ENCODE measurements at places on chromosomes 3 and 15.

GRCh38 chr3:124765197-124765840 is 35.1 kb downstream of the UMPS start:
- no peak for DNase-seq

DNA sequence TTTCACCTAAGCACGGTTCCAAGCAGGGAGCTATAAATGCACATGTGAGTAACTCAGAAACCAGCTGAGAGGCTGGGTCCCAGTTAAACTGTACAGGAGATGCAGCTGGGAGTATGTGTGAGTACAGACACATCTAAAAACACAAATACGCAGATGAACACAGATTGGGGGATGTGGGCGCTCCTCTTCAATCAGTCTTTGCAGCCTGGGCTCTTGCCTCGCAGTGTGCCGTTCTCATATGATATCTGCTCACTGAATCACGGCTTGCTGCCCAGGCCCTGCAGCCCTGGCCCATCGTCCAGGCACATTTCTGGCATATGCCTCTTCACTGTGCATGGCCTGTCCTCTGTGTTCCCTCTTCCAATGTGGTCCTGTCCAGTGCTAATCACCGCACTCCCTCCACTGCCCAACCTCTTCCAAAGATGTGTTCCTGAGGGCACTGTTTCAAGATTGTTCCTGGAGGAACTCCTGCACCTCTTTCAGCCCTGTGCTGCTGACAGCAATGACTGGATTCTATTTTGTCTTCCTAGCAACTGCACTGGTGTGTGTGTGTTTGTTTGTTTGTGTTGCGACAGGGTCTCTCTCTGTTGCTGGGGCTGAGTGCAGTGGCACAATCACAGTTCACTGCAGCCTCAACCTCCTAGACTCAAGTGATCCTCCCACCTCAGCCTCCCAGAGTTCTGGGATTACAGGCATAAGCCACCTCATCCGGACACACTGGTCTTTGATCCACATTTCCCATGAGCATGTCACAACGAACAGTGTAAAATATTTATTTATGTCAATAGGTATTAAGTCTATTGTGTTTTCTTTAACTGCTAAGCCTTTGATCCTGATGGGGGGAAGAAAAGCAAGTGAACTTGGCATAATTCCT is 17.0 kb downstream of the CA12 start:
- no peak for DNase-seq

GRCh38 chr15:89429986-89430385 is 66.4 kb downstream of the RHCG start:
- DNase-seq, result no peak

DNA sequence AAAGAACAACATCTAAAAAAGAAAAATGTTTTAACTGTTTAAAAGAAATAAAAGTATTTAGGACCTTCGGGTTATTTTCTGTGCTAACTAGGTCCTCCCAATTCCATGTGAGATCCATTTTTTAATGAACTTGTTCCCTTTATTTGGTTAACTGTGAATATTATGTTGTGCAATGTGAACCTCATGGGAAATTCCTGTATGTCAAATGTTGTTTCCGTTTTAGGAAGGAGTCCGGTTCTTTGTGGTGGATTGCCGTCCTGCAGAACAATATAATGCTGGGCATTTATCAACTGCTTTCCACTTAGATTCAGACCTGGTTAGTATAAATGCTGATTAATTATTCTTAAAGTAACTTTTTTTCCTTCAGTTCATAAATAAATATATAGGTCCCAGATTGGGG is 35.5 kb upstream of the NIT2 start:
- DNase-seq, result no peak

GRCh38 chr3:13318626-13319470 is 101.3 kb downstream of the NUP210 start:
- DNase-seq, result no peak

- DNase-seq, result no peak
These were observed 258.2 kb downstream of the EDEM1 start for GRCh38 chr3:5445676-5446201.

DNA sequence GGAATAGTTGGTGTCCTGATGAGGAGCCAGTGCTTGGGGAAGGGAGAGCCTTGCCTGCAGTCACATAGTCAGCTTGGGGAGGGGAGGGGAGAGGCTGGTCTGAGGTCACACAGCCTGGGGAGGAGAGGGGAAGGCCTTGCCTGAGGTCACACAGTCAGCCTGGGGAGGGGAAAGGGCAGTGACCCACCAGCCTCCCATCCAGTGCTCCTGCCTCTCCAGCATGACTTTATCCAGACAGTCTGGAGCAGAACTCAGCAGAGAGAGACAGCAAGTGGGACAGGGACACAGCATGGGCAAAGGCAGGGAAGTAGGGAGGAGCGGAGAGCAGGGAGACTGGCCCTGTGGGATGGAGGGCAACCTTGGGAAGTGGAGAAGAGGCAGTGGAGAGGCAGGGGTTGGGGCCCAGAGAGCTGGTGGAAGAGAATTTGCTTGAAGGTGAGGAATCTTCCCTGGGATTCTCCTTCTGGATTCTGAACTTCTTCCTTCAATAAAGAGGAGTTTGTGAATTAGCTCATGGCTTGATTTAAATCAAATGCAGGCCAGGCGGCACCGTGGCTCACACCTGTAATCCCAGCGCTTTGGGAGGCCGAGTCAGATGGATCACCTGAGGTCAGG is 64.5 kb downstream of the CORO2B start:
- DNase-seq, result no peak

DNA sequence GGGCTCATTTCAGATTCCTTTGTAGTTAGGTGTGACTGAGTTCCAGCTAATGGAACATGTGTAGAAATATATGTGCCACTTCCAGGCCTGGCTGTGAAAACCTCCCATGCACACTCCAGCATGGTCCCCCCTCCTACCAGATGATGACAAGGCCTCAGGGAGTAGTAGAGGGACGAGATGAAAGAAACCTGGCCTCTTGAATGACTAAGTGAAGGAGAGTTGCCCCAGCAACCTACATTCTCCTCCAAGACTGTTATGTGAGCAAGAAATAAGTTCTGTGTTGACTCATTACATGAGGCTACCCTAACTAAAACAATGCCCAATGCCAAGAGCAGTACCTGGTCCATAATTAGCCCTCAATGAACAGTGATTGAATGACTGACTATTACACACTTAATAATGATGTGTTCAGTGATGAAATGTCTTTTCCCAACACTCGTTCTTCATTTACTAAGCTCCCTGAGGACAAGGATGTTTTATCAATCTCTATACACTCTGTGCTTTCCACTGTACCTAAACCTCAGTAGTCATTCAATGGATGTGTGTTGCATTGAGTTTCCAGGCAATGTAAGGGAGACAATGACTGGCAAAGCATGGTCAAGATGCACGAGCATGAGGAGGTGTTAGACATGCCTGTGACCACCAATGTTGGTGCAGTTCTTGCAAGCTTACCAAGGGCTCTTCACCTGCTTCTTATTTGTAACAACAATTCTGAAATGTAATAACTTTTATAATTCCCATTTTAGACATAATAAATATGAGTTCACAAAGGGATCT is 62.0 kb upstream of the BCL6 start:
- no peak for DNase-seq

DNA sequence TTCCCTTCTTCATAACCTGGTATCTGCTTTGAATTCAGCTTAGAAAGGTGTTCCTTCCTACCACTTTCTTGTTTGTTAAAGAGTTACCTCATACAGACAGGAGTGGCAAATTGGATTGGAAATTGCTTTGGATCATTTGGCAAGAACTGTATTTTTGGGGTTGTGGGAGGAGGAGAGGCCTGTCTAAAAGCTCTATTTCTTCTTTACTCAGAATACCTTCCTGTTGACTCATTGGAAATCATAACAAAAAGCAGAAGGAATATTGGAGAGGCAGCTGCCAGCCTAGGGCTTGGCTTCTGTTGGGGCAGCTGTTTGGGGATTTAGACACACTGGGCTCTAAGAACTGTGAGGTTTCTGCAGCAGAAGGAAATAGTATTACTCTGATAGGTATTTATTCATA is 14.2 kb downstream of the IQGAP1 start:
- no peak for DNase-seq

DNA sequence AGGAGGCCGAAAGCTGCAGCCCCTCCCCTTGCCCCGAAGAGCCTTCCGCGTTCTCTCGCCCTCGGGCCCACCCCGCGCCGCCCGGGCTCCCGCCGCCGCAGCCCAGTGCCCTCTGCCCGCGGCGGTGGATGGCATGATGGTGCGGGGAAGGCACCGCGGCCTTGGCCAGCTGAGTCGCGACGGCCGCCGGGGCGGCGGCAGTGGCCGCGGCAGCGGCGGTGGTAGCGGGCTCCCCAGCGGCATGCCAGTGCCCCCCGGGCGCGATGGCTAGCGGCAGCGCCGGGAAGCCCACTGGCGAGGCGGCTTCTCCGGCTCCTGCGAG is 1.2 kb downstream of the TLNRD1 start:
- peak; percentile 15 for DNase-seq

DNA sequence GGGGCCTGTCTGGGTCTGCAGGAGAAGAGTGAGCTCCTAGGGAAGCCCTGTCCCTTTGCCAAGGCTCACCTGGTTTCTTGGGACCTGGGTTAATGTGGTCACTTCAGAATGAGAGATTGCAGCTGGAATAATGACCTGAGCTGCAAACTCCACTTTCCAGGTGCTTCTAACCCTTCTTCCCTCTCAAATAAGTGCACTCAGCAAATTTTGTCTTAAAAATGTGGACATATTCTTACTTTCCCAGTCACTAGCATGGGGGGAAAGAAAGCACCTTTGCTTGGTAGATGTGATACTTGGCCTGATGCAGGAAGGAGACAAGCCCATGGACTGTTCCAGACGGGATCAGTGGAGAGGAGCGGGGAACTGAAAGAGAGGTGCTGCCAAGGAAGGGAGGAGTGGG is 38.9 kb upstream of the CDCP1 start:
- no peak for DNase-seq

DNA sequence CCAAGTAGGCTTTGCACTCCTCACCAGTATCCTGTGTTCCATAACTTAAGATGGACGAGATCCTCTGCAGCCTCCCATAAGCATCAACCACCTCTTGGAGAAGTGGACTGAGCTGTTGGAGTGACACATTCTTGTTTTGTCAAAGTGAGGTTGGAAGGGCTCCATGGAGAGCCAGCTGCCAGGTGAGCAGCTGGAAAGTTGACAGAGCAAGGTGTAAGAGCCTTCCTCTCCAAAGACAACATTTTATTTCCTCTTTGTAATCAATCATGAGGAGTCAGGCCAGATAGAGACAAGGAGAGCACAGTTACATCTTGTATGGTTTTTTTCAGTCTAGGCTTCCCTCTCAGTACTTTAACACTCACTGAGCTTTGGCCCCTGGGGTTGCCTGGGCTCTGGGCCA is 5.1 kb downstream of the ABI3BP start:
- no peak for DNase-seq

GRCh38 chr3:177807150-177807875 is 610.0 kb upstream of the TBL1XR1 start:
- no peak for DNase-seq

GRCh38 chr15:101499863-101500713 is 10.6 kb upstream of the PCSK6 start:
- DNase-seq, result no peak

GRCh38 chr3:49617390-49618013 is 56.6 kb upstream of the APEH start:
- no peak for DNase-seq

DNA sequence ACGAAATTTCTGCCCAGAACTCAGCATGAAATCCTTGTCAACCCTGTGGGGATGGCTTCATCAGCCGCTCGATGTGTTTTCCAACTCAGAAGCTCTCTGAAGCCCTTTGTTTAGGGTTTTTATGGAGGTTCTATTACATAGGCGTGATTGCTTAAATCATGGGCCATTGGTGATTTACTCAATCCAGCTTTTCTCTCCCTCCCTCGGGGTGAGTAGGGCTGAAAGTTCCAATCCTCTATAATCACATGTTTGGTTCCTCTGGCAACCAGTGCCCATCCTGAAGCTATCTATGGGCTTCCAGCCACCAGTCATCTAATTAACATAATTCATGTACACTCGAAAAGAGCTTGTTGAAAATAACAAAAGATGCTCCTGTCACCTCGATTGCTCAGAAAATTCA is 51.6 kb downstream of the GATM start:
- no peak for DNase-seq

- DNase-seq, result no peak
These were observed 1393.6 kb downstream of the SI start for GRCh38 chr3:163684651-163685050.

DNA sequence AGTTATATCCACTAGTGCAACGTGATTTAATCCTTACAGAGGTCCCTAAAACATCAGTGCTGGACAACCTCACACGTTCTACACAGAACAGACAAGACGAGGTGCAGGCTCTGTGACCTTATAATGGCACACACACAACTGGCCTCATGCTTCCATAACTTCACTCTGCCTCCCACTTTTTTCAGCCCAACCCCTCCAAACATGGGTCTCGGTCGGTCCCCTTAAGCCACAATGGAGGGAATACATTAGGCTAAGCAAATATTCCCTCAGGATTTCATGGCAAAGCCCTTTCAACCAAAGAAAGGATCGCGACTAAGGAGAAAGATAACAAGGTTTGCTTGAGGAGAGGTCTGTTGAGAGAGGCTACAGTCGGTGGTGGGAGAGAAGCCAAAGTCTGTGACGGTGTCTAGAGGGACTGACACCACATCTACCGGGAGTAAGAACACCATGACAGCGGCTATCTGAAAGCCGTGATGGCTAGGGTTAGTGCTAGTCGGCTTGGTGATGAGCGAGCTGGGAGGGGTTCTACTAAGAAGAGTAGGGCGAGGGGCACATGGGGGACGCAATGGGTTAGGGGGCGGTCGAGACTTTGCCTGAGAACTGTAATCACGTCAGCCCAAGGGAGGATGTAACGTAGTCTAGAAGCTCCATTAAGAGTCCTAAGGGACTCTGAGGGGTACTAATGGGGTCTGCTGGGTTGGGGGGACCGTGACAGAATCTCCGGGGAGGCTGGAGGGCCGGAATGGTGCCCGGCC is 1.0 kb downstream of the MYO9A start:
- DNase-seq, result no peak

DNA sequence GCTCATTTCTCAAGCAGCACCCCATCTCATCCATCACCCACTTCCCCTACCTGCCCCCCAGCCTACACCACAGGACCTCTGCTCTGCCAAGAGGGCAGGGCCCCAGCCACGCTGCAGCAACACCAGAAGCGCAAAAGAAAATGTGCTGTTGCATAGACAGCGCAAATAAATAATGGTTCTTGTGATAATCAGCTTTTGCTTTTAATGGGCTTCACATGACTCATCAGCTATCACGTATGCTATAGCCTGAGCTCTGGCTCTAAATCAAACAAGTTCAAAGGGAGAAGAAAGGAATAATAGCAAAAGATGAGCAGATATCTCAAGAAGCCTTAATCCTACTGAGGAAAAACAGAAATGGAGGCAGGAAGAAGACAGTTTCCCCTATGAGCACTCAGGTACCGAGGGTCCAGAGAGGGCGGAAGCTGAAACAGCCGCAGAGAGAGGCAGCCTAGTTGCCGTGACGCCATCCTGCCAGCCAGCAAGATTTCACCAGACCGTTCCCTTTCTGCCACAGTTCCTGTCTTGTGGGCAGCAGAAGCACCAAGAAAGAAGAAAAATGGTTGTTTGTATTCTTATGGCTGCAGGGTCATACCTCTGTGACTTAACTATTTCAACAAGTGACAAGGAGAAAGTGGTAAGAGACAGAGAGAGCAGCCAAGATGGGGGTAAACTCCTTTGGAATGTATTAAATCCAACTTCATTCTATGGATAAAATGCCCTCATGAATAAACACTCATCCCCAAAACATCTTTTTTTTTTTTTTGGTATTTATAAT is 22.0 kb downstream of the RAB27A start:
- no peak for DNase-seq

- no peak for DNase-seq
These were observed 21.5 kb downstream of the CA12 start for GRCh38 chr15:63360170-63360569.

Data from renal cortex interstitium (tissue), 15 donors.